ENCODE measurements at places on chromosomes 2 and 18.
A peak's percentile ranks its signal among the peaks of the same experiment; 100 is the strongest.

GRCh38 chr2:43676322-43677050 lies at the start of gene C1GALT1C1L:
C1GALT1C1L (minus strand) TSS chr2:43676429; CDS start chr2:43676322, 107 bp downstream.
- DNase-seq = peak; percentile 48

DNA sequence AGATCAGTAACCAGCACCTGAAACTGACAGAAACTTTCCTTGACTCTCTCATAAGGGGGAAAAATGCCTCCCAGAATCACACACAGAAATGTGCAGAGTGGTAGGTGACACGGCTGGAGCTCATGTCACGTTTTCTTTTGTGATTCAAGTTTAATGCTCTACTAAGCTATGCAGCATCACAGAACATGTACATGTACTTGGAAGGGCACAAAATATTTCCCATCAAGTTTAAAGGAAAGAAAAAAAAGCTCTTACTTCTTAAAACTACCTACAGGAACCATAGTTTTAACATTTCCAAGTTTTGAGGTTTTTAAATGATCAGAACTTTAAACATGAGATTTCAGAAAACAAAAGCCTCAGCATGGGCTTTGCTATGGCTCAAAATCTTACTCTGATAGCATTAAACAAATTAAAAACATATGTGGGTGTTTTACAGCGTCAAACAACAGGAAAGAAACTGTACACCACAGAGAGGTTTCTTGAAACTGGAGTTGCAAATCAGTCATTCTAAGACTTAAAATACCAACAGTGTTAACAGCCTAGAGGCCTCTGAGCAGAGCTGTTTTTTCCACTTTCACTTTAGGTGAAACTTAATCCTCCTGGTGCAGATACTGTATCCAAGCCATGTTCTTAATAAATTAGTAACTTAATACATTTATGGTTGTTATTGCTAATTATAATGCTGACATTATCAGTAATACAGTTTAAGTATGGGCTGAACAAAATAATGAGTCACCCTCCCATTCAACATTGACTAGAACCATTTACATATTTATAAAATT lies 30.1 kb downstream of the MBP start:
- peak; percentile 90 for DNase-seq

DNA sequence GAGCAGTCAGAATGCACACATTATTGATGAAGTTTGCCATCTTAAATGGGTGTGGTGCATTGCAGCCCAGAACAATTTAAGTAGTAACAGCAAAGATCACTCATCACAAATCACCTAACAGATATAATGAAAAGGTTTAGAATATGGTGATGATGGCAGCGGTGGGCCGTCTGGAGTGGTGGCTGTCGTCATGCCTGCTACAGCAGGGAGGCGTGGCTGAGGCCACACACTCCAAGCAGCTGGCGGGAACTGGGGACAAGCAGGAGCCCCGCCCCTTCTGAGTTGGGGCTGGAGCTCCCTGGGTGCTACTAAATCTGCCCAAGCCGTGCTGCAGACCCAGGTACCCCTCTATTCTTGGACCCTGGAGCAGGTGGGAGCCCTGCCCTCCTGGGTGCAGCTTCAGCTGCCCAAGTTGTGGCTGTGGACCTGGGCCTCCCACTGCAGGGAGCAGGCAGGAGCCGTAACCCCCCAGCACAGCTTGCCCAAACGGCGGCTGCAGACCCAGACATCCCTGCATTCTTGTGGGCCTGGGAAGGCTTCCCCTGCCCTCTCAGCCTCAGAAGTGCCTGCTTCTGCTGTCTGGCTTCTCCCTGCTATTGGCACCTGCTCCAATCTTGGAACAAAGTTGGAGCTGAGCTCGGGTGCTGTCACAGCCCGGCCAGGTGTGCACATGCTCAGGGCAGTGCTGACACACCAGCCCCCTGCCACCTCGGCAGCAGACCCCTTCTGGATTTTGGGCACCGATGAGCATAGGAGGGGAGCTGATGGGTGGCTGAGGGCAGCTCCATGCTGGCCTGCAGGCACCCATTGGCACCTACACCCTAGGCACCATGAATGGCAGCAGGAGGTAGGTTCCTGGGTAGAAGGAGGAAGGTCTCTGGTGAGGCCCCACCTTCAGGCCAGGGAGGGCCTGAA lies 149.3 kb downstream of the EHBP1 start:
- DNase-seq = no peak

- DNase-seq = no peak
Measured at GRCh38 chr18:23756590-23757436, 67.6 kb downstream of the LAMA3 start.

GRCh38 chr2:231531883-231532755 lies 1.9 kb upstream of the NMUR1 start:
- DNase-seq = peak; percentile 51

- DNase-seq = no peak
Measured at GRCh38 chr2:143652692-143653091, 523.5 kb downstream of the ARHGAP15 start.

DNA sequence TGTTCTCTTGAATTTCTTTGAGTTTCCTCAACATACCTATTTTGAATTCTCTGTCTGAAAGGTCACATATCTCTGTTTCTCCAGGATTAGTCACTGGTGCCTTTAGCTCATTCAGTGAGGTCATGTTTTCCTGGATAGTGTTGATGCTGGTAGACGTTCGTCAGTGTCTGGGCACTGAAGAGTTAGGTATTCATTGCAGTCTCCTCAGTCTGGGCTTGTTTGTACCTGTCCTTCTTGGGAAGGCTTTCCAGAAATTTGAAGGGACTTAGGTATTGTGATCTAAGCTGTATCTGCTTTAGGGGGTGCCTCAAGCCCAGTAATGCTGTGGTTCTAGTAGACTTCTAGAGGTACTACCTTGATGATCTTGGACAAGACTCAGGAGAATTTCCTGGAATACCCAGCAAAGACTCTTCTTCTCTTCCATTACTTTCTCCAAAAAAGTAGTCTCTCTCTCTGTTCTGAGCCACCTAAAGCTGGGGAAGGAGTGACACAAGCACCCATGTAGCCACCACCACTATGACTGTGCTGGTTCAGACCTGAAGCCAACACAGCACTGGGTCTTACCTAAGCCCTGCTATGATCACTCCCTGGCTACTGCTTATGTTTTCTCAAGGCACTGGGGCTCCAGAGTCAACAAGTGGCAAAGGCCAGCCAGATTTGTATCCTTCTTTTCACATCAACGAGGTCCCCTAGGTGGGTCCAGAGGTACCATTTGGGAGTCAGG lies 852.0 kb downstream of the BCL11A start:
- no peak for DNase-seq

GRCh38 chr2:142870526-142870925 lies 6.9 kb upstream of the KYNU start:
- no peak for DNase-seq

DNA sequence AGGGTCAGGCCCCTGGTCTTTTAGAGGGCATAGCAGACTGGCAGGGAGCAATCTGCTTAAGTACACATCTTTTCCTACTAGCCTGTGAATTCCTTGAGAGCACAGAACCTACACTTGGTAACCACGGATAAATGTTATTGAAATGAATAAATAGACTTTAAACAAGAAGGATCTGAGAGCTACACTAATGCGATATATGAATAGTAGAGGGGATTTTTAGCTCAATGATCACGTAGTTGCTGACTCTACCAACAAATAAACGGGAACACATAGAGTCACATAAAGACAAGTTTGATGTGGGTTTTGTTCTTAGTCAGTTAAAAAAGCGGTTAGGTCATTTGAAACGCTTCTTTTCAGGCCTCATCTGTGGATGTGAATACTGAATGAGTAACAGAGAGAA lies 290.3 kb upstream of the CCDC68 start:
- DNase-seq = no peak

DNA sequence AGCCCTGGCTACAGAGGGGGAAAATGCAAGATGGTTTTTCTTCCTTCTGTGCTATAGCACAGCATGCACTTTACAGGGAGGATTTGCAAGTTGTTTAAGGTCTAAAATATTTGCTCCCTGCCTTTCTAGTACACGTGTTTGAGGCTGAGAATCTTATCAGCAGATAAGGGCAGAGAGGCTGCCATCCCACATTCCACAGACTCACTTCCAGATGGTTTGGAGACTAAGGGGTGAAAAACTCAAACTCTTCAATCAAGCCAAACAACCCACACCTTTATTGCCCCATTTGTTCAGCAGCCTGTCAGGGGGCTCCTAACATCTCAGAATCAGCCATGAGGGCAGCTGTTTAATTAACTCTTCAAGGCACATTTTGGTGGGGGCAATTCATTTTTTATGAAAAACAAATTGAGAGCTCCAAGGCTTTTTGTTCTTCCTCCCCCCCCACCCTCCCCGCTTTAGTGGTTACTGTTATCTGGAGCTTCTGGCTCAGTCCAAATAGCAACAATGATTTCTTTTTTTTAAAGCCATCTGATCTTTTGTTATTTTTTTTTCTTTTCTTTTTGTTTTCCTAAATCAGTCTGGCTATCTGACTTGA lies 242.6 kb upstream of the NT5C1B start:
- DNase-seq = no peak

GRCh38 chr2:37858725-37859267 lies 66.3 kb upstream of the RMDN2 start:
- no peak for DNase-seq

DNA sequence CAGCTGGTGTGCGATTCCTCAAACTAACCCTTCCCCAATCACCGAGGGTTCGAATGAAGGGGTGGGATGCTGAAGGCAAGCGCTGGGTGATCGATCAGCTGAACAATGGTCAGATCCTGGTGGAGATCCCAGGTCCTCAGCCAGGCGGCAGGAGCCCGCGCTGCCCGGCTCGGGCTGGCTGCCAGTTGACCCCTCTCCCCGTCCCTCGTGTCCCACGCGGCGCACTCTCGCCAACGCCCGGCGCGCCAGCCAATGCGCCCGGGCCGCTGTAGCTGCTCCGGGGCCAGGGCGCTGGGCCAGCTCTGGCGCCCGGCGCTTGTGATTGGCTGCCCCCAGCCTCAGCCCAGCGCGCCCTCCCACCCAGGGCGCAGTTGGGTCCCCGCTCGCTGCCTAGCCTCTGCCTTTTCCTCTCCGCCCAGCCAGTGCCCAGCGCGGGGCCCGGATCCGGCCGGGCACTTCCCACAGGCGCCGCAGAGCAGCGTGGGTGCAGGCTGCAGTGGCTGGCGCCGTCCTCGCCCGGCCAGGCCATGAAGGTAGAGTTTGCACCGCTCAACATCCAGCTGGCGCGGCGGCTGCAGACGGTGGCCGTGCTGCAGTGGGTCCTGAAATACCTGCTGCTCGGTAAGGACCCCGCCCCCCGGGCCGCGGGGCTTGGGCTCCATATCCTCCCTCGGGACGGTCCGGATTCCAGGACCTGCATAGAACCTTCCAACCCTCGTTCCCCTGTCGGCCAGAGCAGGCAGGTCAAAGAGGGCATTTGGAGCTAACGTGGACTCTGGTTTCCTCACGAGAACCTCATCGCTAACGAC lies at the start of gene MOGAT1:
MOGAT1 (plus strand) TSS at position 400 of the 809 bp plus-strand sequence; CDS start at position 528, 128 bp downstream.
- DNase-seq = peak; percentile 10

DNA sequence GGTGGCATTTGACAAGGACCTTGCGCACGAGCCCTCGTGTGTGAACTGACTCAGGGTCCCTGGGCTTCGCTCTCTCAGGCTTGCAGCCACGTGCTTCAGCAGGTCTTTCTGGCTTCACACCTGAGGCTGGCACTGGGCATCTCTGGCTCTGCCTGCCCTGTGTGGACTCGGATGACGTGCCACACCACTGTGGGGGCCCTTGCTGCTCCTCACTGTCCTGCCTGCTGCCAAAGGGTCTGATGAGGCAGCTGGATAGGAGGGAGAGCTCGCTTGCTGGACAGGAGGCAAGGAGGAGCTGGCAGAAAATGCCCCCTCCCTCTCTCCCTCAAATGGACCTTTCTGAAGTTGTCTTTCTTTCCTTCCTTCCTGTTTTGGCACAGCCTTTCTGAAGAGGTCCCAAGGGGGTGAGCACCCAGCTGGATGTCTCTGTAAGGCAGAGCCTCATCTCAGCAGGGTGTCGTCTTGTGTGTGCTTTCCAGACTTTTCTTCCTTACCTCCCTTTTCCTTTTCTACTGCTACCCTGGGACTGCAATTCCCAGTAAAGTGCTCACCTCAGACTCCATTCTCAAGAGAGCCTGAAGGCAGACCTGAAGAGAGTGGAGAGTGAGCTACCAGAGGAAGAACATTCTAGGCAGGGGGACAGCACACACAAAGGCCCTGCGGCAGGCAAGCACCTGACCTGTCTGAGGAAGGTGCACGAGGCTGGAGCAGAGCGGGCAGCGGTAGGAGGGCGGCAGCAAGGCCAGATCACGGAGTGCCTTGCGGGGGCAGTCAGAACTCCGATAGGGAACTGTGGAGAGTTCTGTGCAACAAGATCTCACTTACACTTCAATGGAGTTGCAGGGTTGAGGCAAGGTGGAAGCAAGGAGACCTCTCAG lies 5.3 kb downstream of the PER2 start:
- DNase-seq = no peak

DNA sequence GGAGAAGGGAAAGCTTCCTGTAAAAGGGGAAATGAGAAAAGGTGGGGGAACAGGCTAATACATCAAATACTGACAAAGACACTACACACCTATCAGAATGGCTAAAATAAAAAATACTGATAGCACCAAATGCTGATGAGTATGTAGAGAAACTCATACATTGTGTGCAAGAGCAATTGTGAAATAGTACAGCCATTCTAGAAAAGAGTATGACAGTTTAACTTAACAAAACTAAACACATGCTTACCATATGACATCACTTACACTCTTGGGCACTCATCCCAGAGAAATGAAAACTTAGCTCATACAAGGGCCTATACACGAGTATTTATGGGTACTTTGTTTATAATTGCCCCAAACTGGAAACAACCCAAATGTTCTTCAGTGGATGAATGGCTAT lies 53.4 kb downstream of the ZNF638 start:
- DNase-seq = peak; percentile 80

DNA sequence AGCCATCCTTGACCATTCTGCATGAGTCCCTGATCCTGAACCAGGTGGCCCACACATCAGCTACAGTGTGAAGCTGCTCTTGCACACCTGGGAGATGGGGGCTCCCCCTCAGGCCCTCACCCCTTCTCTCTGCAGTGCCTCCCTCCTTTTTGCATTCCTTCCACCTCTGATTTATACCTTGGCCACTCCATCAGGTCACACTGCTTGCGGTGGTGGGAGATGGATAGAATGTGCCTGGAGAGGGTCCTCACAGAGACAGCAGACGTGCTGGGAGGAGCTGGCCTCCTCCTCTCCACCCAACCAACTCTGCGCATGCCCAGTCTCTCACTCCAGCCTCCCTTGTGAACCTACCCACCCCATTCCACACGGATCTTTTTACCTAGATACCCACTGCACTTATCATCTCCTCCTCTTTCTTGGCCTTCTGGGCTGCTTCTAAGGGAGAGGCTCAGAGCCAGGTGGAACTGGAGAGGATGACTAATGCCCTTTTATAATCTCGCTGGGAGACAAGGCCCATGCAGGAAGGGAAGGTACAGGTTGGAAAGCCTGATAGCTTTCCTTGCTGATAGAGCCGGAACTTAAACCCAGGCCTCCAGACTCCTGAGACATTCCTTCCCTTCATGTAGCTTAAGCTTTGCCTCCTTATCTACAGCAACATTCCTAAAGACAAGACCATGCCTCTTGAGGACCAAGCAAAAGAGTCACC lies 205.1 kb downstream of the ZBTB7C start:
- no peak for DNase-seq

- DNase-seq = no peak
Measured at GRCh38 chr2:46410273-46411244, 68.8 kb upstream of the TMEM247 start.

- no peak for DNase-seq
Measured at GRCh38 chr2:230394301-230394700, 21.7 kb upstream of the SP100 start.

DNA sequence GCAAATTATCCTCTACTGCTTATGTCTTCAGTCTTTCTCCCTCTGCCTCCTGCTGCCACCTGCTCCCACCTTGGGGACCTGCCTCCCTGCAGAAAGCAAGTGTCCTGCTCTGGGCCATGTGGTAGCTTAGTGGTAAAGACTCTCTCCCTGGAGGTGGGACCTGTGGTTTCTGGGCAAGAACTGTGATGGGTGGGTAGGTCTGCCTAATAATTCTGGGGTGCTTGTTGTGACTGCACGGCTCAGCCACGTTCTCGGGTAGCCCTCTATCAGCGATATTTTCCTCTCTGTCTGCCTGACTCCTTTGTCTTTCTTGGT lies 16.4 kb upstream of the CD28 start:
- DNase-seq = no peak
